ENCODE measurements at places on chromosomes 4 and X.

DNA sequence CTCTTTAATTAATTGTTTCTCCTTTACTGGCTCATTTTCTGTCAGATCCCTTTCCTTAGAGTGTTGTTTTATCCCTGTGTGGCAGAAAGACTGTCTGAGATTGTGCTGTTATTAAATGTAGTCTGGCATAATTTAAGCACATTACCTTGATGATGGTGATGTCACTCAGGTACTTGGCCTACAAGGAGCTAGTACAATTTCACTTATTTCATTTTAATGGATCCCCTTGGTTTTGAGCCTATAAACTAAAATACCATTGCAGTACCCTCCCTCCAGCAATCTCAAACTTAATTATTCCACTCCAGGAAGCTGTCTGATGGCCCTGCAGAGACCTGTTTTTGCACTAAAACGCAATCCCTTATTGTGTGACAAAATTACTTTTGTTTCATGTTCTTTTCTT lies 968.6 kb downstream of the ADGRL3 start:
- no peak for DNase-seq

DNA sequence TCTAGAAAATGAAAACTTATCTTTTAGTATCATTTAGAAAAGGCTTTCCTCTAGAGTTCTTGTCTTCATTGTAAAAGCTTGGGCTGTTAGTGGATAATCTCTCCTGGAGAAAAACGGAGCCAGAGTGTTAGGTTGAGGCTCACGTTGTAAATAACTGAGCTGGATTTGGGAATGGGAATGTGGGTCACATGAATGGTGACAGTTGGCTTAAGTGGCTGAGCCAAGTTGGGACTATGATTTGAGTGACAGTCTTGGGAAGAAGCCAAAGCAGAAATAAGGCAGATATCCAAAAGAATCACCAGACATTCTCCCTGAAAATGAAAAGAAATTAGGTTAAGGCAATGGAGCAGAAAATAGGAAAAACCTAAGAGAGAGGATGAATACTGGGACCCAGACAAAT lies 33.6 kb upstream of the PDGFC start:
- no peak for DNase-seq

DNA sequence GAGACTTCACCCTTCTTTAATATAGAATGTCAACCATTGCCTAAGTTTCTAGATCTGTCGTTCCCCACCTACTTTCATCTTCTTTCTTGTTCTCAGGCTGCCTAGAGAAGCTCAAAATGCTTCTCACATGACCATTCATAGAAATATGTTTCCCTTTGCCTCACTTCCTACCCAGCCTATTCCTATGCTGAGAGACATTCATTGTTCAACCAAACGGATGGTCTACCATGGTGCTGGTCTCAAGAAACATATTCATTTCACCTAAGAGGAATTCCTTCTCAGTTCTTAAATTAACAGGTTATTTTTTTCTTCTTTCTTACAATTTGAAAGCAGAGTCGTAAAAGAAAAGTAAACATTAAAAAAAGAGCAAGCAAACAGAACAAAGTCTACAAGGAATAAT lies 20.3 kb upstream of the SLC7A11 start:
- no peak for DNase-seq

DNA sequence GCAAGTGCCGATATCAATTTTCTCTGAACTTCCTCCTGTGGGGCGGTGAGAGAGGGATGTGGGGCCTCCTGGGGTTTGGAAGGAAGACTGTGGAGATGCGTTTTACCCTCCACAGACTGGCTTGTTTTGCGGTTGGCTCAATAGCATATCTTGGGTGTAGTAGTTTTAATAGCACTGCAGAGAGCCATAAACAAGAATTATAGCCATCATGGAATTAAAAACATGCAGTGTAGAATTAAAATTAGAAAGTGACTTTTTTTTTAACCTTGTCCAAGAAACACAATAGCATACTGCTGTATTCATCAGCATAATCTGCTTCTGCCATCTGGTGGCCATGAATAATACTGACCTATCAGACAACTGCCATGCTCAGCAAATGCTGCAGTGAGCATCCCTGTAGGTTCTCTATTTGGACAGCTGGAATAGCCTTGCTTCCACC lies 47.3 kb upstream of the SCML1 start:
- DNase-seq = peak; percentile 23

GRCh38 chrX:20595928-20596575 lies 329.3 kb upstream of the RPS6KA3 start:
- DNase-seq = no peak

DNA sequence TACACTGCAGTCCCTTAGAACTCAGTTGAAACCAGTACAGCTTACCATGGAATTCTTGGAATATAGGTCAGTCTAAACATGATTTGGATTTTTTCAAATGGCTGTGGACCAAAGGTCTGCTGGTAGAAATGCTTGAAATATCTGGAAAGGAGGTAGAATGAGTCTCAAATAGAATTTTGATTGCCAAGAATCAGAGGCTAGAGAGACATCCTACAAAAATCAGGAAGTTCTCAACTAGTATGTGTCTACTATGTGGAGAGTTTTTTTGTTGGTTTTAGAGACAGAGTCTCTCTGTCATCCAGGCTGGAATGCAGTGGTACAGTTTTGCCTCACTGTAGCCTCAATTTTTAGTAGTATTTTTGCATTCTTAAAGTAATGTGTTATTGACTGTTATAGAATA lies 53.6 kb downstream of the PAQR3 start:
- DNase-seq = no peak

DNA sequence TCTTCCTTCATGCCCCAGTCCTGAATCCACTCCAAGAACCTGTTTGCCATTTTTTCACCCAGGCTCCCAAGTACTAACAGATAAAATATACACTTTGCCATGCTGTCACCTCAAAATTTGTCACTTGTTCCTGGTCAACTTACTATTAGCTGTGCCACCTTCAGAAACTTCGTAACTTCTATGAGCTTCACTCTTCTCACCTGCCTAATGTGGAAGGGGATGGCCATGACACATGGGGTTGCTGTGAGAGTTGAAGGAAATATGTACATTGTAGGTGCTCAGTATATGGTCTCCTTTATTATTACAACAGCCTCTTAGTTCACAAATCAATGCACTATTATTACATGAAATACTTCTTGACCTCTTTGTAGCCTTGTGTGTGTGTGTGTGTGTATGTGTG lies 10.4 kb downstream of the TMSB4X start:
- no peak for DNase-seq
